ENCODE measurements at places on chromosomes 6 and 20.

- DNase-seq: no peak
Observed at GRCh38 chr20:891706-892080, 24.4 kb downstream of the ANGPT4 start.

DNA sequence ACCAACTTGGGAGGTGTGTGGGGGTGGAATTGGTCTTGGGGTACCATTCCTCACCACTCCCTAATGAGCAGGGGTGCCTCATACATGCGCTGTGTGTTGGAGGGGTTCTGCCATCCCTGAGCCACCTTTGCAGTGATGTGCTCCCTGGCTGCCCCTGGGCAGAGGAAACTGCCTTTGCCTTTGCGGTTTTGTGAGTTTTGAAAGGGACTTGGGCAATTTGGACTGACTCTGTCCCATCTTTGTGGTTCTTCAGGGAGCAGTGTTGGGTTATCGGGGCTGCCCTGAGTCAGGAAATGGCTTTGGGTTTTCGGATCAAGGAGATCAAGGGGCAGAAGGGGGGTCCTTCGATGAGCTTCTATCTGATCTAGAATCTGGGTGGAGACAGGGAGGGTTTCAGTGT is 3.9 kb upstream of the PHACTR3 start:
- DNase-seq: no peak

DNA sequence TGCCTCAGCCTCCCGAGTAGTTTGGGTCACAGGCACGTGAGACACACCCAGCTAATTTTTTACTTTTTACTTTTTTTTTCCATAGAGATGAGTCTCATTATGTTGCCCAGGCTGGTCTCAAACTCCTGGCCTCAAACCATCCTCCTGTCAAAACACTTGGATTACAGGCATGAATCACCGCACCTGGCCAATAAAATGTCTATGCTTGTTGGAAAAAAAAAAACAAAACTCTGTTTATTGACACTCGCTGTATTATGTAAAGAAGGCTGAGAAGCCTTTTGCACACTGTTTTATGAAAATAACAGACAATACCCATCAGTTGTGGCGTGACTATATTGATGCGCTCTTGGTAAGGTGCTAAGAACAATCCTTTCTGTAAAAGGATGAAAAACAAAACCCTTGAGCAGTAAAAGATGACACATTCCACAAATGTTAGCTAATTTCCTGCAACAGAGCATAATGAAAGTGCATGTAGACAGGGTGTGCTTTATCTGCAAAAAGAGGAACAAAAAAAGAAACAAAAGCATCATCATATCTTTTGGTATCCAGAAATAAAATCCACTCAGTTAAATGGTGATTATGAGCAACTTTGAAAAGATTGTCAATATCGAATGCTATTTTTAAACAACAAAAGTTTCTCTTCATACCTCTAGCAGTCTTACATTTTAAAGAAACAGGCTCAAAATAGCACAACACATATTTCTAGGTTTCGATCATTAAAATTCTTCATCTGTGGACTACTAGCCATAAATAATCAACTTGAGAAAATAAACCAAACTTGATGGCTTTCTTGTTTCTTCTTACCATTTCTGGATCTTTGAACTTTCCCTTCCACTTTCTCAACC is 108.3 kb upstream of the PHACTR1 start:
- DNase-seq: no peak

DNA sequence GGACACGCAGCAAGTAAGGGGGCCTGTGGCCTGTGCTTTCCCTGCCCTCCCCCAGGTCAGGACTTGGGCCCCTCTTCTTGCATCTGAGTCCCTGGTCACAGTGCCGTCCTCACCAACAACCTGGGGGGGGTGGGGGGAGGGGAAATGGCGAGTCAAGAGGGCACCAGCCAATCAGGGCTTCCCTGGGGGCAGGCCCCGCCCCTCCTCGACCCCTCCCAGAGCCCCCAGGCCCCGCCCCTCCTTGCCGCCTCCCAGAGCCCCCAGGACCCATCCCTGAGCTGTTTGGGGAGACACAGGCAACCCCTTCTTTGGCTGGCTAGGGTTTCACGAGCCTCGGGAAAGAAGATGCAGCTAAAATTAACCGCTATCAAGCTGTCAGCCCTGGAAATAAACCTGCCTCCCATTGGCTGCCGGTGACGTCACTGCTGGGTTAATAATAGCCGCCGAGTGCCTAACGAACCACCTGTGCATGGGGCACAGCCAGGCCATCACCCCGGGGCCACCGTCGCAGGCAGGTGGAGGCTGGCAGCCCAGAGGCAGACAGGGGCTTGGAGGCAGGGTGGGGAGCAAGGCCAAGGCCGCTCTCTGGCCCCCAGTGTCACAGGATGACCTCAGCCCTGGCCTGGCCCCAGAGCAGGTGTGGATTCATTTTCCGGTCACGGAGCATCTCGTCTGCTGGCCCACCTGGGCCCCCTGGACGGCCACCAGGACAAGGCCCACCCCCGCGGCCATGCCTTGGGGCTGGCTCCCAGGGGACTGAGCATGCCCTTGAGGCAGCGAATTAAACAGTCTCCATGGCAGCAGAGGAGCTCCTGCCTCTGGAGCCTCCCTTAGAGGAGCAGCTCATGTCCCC is 3.2 kb upstream of the EEF1A2 start:
- no peak for DNase-seq

- no peak for DNase-seq
Observed at GRCh38 chr20:46350201-46350985, 42.1 kb upstream of the CDH22 start.

GRCh38 chr6:63985223-63985622 is 349.6 kb downstream of the PHF3 start:
- no peak for DNase-seq

GRCh38 chr20:36861625-36861874 is 14.4 kb upstream of the TLDC2 start:
- DNase-seq: no peak

GRCh38 chr20:11918391-11918845 is 725 bp downstream of the BTBD3 start:
- DNase-seq: no peak

DNA sequence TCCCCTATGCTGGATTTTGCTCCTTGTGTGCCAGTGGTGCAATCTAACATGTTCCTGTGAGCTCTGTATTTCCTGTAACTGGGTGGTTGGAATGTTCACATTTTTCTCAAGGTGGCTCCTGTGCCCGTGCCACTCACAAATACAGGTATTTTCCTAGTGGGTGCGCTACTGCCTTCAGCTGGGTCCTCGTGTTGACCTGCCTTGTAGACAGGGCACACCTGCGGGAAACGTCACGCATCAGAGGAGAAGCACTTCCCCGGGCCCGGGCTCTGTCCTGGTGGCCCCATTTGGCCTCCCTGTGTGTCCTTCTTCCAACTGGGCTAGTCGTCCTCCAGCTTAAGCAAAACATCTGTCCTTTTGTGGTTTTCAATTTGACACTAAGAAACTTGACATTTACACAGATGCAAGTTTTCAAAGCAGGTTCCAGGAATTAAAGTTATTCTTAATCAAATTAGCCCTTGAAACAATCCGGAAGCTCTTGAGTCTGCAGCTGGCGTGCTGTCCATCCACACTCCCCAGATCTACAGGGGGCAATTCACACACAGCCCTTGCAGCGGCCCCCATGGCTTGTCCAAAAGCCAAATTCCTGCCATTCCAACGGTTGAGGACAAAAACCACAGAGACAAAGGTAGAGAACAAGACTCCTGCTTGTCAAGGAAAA is 275.1 kb downstream of the CDC5L start:
- DNase-seq: no peak

DNA sequence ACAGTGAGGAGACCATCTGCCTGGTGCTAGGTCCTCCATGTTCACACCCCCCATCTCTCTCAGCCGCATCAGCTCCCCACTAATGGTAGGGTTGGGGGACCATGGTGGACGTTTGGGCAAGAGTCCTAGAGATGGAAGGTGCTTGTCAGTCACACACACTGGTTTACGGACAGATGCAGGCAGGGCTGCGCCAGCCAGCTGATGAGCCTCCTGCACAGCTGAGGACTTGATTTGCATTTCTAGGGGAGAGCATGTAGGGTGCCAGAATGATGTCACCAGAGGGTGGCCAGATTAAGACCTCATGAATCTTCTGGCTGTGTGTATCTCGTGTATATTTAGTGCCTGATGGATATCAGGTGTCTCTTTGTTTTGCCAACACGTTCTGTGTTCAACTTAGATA is 28.6 kb downstream of the CST8 start:
- DNase-seq: no peak

DNA sequence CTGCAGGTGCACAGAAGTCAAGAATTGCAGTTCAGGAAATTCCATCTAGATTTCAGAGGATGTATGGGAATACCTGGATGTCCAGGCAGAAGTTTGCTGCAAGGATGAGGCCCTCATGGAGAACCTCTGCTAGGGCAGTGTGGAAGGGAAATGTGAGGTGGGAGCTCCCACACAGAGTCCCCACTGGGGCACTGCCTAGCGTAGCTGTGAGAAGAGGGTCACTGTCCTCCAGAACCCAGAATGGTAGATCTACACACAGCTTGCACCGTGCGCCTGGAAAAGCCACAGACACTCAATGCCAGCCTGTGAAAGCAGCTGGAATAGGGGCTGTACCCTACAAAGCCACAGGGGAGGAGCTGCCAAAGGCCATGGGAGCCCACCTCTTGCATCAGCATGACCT is 681.4 kb downstream of the EPHA7 start:
- no peak for DNase-seq

GRCh38 chr6:155889410-155889809 is 433.8 kb upstream of the NOX3 start:
- DNase-seq: no peak

GRCh38 chr6:140051521-140052512 is 677.4 kb upstream of the CITED2 start:
- no peak for DNase-seq

- no peak for DNase-seq
Observed at GRCh38 chr6:135854799-135855198, 3.3 kb downstream of the PDE7B start.

DNA sequence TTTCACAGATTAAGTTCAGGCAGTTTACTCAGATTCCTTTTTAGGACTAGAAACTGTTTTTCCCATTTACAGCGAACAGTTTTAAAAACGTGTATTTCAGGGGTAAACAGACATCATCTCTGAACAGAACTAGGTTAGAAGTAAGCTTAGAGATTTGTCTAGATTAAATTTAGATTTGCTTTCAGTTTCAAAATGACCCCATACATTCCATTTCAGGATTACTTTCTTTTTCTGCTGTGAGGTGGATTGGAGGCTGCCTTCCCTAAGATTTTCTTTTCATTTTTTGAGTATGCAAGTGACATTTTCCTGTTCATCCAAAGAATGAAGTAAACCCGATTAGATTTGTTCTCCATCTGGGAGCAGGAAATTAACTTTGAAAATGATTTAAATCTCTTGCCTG is 747.2 kb downstream of the KHDRBS2 start:
- no peak for DNase-seq

DNA sequence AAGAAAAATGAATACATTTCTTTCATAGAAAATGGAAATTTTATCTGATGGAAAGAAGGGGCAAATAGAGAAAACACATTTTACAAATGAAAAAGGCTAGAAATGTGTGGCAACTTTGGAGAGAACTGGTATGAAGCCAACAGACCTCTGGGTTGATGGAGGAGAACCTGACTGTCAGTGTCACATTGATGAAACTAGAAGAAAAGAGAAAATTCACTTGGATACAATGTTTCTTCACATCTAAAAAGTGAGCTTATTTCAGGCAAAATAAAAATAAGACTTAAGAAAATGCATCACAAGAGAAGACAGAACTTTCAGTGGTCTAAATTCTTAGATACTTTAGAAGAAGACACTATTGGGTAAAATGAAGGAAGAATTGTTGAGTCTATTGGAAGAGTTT is at the start of gene OR12D2:
Gene OR12D2, plus strand, starts transcription at position 301 of the 400 bp plus-strand sequence. CDS start 1,069 bp downstream, outside the sequence.
- DNase-seq: no peak

DNA sequence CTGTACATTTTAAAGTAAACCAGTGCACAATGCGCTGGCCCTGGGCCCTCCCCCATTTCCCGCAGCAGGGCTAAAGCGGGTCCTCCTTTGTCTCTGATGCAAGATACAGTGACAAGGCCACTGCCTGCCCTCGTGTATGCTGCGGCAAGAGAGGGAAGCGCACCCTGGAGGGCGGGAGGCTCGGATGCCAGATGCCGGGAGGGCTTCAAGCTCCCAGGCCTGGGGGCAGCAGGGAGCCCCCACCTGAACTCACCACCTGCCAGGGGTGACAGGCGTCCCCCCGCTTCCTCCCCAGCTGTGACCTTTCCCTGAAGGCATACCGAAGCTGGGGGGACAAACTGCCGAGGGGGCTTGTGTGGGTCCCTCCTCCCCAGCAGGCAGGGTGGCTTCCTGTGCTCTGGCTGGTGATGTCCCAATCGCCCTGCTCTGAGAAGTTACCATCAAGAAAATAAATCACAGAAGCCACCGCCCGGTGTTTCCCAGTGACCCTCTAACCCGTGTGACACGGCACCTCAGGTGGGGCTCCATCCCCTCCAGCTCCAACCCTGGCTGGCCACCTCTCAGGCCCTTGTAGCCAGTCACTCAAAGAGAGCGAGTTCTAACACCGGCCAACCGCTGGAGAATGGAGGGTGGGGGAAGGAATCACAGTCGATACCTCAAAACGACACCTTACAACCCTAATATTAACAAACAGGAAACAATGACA is 203.3 kb downstream of the PREX1 start:
- no peak for DNase-seq

- DNase-seq: peak; percentile 74
Observed at GRCh38 chr6:30647242-30648116, 546 bp downstream of the C6orf136 start.

- DNase-seq: no peak
Observed at GRCh38 chr6:13866301-13866700, 51.9 kb upstream of the MCUR1 start.

DNA sequence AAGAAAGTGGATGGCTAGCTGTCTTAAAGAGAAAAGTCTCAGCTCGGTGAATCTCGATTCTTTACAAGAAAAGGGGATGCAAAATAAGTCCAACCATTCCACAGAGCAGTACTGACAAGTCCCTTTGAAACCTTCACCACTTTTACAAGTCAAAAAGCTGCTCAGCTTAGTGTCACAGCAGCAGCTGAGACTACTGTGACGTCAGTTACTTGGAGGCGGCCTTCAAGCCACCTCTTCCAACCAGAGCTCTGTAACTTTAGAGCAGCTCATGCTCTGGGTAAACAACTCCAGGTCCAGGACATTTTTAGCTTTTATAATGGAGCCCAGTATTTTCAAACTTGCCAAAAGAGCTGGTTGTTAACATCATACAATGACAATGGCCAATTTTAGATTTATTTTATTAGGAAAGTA is at the start of gene KIAA0408:
Gene KIAA0408, minus strand, starts transcription at position 159 of the 411 bp plus-strand sequence. CDS start 5,408 bp downstream, outside the sequence.
- peak; percentile 68 for DNase-seq

GRCh38 chr20:44187054-44187771 is at the start of gene JPH2:
Gene JPH2, minus strand, starts transcription at chr20:44187188. Its CDS starts 483 bp downstream, at chr20:44186705.
- no peak for DNase-seq

- peak; percentile 66 for DNase-seq
Observed at GRCh38 chr20:3471397-3472021, 691 bp downstream of the ATRN start.

Measured in sciatic nerve (tissue), 2 donors.